ENCODE measurements at places on chromosomes 6 and 20.

- DNase-seq: no peak
Observed at GRCh38 chr20:10291568-10292248, 73.1 kb downstream of the SNAP25 start.

- no peak for DNase-seq
Observed at GRCh38 chr6:157849288-157850017, 26.4 kb downstream of the SNX9 start.

DNA sequence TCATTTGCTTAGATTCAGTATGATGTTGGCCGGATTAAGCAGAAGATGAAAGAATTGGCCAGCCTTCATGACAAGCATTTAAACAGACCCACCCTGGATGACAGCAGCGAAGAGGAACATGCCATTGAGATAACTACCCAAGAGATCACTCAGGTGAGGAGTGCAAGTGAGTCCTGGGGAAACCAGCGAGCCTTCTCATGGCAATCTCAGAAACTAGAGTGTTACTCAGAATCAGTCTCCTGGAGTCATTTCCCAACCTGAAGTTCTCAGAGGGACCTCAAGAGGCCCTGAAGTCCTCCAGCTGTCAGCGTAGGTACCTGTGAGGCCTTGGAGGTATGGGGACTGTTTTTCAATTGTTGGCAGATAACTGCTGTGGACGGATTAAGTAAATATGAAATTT lies 16.9 kb downstream of the STX16 start:
- DNase-seq: no peak

- no peak for DNase-seq
Observed at GRCh38 chr6:2749969-2750600, 637 bp downstream of the MYLK4 start.
